Left ventricle myocardium inferior (tissue), 1 donor: ENCODE measurements at places on chromosomes 4 and X. TPM values are rescaled to one million over a fixed set of nuclear protein-coding genes. Genes with fewer than 3 reads are reported as not detected.

DNA sequence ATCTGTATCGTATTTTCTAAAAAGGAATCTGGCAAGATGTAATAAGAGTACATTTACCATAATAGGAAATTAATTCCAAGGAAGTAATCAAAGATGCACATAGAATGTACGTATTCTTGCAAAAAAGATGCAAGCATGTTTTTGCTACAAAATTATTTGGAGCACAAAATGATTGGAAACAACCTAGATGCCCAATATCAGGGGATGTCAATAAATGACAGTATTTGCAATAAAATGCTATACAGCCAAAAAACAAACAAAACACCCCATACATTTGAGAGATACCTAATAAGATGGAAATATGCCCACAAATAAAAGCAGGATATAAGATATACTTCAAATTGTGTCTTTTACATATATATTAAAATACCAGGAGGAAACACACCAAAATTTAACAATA is 29.3 kb upstream of the MAML3 start:
- DNase-seq: no peak
- H3K4me3 ChIP-seq: no peak overlapping the region
- no peak overlapping the region for H3K27ac ChIP-seq
- no peaks in the 10 kb centered on the region for H3K36me3 ChIP-seq
- H3K27me3 ChIP-seq: no peaks in the 10 kb centered on the region
- no peaks in the 10 kb centered on the region for H3K4me1 ChIP-seq

GRCh38 chrX:131923614-131924250 is 99.4 kb upstream of the STK26 start:
- H3K27me3 ChIP-seq: no peaks in the 10 kb centered on the region
- no peaks in the 10 kb centered on the region for H3K4me1 ChIP-seq
- H3K27ac ChIP-seq: no peak overlapping the region
- DNase-seq: no peak

- H3K27ac ChIP-seq: no peak overlapping the region
- H3K4me1 ChIP-seq: peaks cover 29% of the 10 kb centered on the region
- no peak overlapping the region for H3K4me3 ChIP-seq
- no peak for DNase-seq
These were observed 112.1 kb downstream of the MGST2 start for GRCh38 chr4:139777757-139778156.

- H3K4me1 ChIP-seq: peaks cover 15% of the 10 kb centered on the region
- DNase-seq: no peak
- no peak overlapping the region for H3K27ac ChIP-seq
- H3K4me3 ChIP-seq: no peak overlapping the region
- H3K27me3 ChIP-seq: no peaks in the 10 kb centered on the region
These were observed 40.6 kb downstream of the HADH start for GRCh38 chr4:108030332-108030731.

- no peak overlapping the region for H3K27ac ChIP-seq
- H3K4me1 ChIP-seq: no peaks in the 10 kb centered on the region
These were observed 39.3 kb downstream of the SYTL5 start for GRCh38 chrX:38045538-38046096.

- H3K27me3 ChIP-seq: no peaks in the 10 kb centered on the region
- H3K4me3 ChIP-seq: no peak overlapping the region
- H3K36me3 ChIP-seq: no peaks in the 10 kb centered on the region
- no peak for DNase-seq
- peaks cover 7% of the 10 kb centered on the region for H3K4me1 ChIP-seq
These were observed 40.5 kb upstream of the CDKN2AIP start for GRCh38 chr4:183403961-183404360.

DNA sequence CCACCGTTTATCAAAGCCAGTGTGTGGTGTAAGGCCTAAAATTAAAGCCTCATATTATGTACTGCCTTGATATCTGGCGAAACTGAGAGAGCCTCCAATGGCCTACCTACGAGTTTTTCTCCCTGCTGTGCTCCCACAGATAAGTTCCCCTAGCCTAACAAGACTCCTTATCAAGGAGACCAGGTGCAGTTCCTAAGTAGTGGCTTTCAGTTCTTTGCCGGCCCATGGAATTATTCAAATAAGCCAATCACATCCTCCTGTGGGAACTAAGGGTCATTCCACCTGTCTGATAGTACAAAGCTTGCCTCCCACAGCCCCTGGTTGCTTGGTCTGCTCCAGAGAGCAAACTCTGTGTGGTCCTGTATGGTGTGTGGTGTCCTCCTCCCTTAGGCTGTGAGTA is 99.8 kb upstream of the TEX13C start:
- DNase-seq: no peak
- H3K4me1 ChIP-seq: no peaks in the 10 kb centered on the region
- no peak overlapping the region for H3K4me3 ChIP-seq
- no peaks in the 10 kb centered on the region for H3K27me3 ChIP-seq
- H3K27ac ChIP-seq: no peak overlapping the region

- no peak overlapping the region for H3K4me3 ChIP-seq
- H3K27me3 ChIP-seq: no peaks in the 10 kb centered on the region
- H3K36me3 ChIP-seq: peaks cover 9% of the 10 kb centered on the region
- H3K4me1 ChIP-seq: peaks cover 52% of the 10 kb centered on the region
- H3K27ac ChIP-seq: peak overlapping the region; percentile 60
These were observed 190.1 kb downstream of the NSUN7 start for GRCh38 chr4:40939856-40940255.

DNA sequence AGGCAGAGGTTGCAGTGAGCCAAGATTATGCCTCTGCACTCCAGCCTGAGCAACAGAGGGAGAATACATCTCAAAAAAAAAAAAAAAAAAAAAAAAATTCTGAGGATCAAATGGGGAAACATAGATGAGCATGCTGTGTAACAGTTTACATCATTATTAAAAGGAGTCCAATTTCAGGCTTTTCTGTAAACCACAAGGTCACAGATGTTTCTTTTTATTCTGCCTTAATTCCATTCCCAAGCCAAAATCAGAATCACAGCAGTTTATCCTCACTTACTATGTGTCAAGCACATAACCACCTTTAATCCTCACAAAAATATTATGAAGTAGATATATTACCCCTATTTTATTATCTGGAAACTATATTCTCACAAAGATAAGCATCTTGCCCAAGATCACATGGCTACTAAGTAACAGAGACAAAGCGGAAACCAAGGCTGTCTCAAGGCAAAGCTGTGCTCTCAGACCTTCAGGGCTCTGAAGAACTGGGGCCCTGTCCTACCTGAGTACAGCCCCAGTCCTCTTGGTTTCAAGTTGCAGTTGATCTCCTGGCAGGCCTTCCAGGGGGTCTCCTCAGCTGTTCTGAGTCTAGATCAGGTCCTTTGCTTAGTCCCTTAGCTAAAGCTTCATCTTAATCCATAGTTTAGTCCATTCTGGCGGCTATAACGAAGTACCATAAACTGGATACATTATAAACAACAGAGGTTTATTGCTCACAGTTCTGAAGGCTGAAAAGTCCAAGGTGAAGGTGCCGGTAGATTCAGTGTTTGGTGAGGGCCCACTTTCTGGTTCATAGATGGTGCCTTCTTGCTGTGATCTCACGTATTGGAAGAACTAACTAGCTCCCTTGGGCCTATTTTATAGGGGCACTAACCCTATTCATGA is 141.3 kb downstream of the PALLD start:
- DNase-seq: no peak
- peaks cover 73% of the 10 kb centered on the region for H3K4me1 ChIP-seq
- H3K36me3 ChIP-seq: no peaks in the 10 kb centered on the region

GRCh38 chr4:5044341-5044740 is 6.9 kb upstream of the STK32B start:
- DNase-seq: no peak
- no peak overlapping the region for H3K27ac ChIP-seq
- no peaks in the 10 kb centered on the region for H3K36me3 ChIP-seq
- no peaks in the 10 kb centered on the region for H3K4me1 ChIP-seq
- H3K4me3 ChIP-seq: no peak overlapping the region

DNA sequence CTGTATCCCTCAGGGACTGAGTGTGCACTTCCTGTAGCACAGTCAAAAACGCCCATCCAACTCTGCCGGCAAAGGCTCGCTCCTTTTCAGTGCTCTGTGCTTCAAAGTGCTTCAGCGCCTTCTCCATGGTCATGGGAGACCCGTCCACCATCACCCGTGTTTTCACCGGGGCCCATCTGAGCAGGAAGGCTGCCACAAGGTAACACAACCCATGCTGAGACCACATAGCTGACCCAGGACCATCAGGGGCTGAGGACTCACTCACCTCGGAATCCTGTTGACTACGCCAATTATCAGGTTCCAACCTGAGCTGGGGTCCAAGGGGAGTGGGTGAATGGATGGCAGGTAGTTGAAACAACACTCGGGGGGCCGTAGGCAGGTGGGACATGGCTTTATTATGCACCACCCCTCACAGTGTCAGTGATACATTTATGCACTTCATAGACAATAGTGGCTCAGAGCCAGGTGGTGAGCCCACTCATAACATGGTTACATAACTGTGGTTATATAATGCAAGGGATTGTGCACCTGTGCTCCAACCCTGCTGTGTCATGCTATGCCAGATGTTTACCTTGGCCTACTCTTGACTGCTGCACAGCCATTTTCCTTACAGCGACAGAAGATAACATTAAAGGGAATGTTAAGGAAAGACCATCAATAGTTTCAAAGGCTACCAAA is 227.8 kb downstream of the ADGRL3 start:
- H3K27me3 ChIP-seq: no peaks in the 10 kb centered on the region
- no peak overlapping the region for H3K4me3 ChIP-seq
- H3K36me3 ChIP-seq: no peaks in the 10 kb centered on the region
- DNase-seq: no peak
- no peaks in the 10 kb centered on the region for H3K4me1 ChIP-seq
- H3K27ac ChIP-seq: no peak overlapping the region

HMGN5 gene
- total RNA-seq: 3.1 TPM

CFAP299 gene
- total RNA-seq: not detected

GUCY1B1 gene
- 12.6 TPM for total RNA-seq

SLC4A4 gene
- total RNA-seq: 29.8 TPM

APBB2 gene
- total RNA-seq: 23.5 TPM

APLN gene
- 15.9 TPM for total RNA-seq

GCNA gene
- total RNA-seq: 1.4 TPM

NAP1L3 gene
- 7.0 TPM for total RNA-seq

PLXNA3 gene
- total RNA-seq: 16.6 TPM

PROM1 gene
- total RNA-seq: 2.9 TPM

NSUN7 gene
- total RNA-seq: 0.91 TPM

HS6ST2 gene
- total RNA-seq: 0.19 TPM

REST gene
- total RNA-seq: 24.1 TPM
